ENCODE measurements at places on chromosomes 7 and 10. TPM values are rescaled to one million over a fixed set of nuclear protein-coding genes. Genes with fewer than 3 reads are reported as not detected.

CLEC5A gene
- not detected for total RNA-seq

PON1 gene
- not detected for total RNA-seq

ATOH7 gene
- not detected for total RNA-seq

SPDYE9 gene
- not detected for total RNA-seq

AKR1C3 gene
- 69.1 TPM for total RNA-seq

BLVRA gene
- total RNA-seq = 18.9 TPM

COL13A1 gene
- total RNA-seq = 16.7 TPM

MSS51 gene
- total RNA-seq = 1.6 TPM

FOXI2 gene
- not detected for total RNA-seq

CALML5 gene
- total RNA-seq = not detected

Data from vein endothelial cell (primary cell).